ENCODE measurements at places on chromosomes 5 and 9. TPM values are rescaled to one million over a fixed set of nuclear protein-coding genes. Genes with fewer than 3 reads are reported as not detected.

DNA sequence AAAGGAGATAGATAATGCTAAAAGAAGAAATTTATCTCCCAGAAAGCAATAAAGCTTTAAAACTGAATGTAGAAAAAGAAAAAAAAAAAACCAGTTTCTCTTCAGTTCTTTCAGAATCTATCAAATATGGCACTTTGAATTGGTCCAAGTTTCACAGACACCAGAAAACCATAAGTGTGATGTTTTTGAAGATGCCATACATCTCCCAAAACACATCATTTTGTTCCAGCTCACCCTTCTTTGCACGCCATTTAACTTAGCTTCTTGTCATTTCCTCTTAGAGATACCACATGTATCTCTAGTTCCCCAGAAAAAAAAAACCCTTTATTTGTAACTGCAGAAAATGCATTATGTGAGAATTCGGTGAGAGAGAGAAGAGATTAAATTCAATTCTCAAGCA lies 46.1 kb upstream of the MAMDC2 start:
- DNase-seq, result no peak

DNA sequence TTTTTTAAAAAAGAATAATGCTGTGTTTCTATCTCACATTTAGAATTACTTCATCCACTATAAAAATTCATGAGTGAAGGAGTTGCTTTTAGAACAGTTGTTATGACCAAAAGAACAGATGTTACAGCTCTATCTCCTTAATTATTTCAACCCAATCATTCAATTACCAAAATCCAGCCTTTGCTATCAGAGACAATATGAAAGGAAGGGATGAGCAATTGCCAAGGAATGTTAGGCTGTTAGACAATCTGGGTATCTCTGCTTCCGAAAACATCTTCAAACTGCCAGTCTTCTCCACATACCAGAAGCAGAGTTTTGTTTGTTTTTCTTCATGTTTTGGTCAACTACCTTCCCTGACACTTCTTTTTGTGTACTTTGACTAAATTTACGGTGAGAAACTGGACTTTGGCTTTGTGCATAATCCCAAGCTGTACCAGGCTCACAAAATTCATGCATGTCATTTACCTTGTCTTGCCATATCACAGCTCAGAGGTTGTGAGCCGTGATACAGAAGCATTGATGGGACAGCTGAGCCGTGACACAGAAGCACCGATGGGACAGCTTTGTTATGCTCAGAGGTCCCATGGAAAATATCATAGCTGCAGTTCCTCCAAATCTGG lies 405.5 kb downstream of the KIF4B start:
- no peak for DNase-seq

DNA sequence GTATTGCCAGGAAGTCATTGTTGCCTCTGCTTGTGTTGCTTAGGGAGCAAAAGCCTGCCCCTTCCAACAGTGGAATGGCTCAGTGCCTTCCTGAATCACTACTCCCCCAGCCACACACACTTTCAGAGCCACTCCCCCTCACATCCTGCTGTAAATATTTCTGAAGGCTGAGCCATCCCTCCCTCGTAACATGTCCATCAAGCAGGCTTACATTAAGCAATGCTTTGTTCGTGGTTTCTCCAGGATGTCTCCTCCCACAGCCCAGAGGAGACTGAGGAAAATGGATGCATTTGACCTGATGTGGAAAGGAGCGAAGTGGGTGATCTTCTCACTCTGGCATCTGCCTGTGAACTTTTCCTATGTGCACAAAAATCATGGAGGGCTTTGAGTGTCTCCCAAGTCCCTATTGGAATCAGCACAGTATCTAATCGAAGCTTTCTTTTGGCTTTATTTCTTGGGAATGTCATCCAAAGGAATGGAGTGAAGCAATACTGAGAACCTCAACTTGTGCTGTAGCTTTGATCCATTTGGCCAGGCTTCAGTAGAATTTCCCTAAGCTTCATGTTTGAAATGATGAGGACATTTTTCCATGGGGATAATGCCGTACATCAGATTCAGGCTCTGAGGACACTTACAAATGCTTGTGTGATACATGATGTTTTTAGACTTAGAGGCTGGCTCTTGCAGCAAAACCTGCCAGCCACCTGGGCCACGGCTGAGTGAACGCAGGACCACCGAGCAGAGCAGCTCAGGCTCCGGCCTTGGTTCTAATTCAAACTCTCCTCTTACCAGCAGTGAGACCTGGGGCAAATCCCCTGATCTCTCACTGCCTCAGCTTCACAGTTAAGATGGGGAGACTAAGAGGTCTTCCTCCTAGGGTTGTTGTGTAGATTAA lies 389.1 kb downstream of the ENC1 start:
- no peak for DNase-seq

DNA sequence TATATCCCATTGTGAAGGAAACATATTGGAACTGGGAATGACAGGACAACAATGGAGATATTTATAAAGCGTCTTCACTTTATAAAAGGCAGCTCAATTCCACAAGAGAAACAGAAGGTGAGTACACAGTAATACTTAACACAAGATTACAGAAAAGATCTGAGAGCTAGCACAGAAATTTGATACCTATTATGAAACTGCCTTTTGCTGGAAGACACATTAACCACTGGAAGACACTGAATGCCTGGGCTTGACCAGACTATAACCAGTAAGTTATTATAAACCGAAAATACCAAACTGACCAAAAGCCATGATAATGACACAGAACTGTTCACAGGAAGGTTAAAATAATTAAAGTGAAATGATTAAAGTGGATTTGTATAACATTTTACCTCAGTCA lies 195.4 kb downstream of the NR2F1-AS1 start:
- no peak for DNase-seq

GRCh38 chr5:106418196-106418595 lies 1252.5 kb downstream of the EFNA5 start:
- no peak for DNase-seq

DNA sequence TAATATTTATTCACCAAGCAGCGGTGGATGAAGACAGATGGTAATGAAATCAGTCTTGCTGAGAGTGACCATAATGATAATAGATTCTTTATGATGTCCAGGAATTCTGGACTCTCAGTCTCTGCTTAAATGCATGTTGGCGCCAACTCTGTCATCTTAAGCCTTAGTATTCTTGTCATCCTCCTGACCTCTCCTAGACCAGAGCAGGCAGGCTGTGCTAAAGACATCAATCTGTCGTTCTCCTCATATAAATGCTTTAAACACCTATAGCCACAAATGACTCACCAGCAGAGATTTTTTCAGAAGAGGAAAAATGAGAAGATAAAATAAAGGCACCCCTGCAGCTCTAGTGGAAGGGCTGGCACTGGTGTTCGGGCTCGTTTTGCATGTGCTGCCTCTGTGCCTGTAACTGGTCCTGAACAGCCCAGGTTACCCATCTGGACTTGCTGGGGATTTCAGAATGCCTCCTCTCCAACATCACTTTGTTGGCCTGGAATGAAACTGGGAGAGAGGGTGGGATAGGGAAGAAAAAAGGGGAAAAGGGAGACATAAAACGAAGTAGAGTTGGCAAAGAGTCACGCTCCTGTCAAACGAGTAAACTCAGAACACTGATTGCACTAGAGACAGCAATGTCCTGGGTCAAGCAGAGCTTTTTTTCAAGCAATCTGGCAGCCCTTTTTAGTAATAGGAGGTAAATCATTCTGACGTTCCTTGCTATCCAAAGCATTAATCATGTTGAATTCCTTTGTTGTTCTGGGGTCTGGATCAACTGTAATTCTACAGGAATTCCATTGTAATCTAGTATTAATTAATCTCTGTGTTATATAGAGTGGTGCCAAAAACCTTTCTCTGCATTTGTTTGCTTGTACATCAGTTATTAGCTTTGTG lies 195.5 kb upstream of the CLINT1 start:
- DNase-seq, result peak; percentile 17

- DNase-seq, result no peak
Measured at GRCh38 chr5:140996060-140996459, 29.8 kb downstream of the PCDHAC2 start.

DNA sequence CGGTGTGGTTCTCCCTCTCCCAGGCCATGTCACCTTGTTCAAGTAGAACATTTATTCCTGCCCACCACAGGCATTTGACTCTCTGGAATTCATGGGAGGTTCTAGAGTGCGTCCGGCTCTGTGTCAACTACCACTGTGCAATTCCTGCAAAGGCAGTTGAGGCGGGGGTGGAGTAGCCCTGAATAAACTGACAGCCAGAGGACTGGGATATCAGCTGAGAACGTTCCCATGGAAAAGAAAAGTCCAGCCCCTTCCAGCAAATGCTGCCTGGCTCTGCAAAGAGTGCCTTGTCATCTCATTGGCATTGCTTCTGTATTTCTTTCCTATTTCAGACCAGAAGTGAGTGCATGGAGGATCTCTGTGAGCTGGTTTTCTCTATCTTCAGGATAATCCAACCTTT lies 18.9 kb upstream of the MEGF9 start:
- DNase-seq, result peak; percentile 80

GRCh38 chr5:115815006-115815692 lies 1.3 kb downstream of the CDO1 start:
- DNase-seq, result no peak

DNA sequence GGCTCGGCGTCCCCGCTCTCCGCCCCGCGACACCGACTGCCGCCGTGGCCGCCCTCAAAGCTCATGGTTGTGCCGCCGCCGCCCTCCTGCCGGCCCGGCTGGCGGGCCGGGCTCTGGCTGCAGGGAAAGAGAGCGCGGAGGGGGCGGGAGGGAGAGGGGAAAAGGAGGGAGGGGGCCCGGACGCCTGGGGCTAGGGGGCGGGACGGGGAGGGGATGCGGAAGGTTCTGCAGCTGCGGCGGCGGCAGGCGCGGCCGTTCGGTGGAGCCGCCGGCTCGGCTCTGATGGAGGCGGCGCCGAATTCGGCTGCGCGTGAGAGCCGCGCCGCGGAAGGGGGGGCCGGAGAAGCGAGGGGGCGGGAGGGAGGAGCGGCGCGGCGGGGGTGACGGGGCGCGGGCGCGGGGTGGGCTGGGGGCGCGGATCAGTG lies at the start of gene MARCHF11:
Gene MARCHF11, minus strand, starts transcription at position 281 of the 425 bp plus-strand sequence. Its CDS starts 216 bp downstream, at position 65.
- DNase-seq, result peak; percentile 22

GRCh38 chr9:107827884-107828283 lies 338.3 kb upstream of the KLF4 start:
- no peak for DNase-seq

GRCh38 chr5:69136293-69136692 lies 30.7 kb upstream of the CCNB1 start:
- DNase-seq, result no peak

- DNase-seq, result no peak
Measured at GRCh38 chr5:66870708-66871107, 274.5 kb downstream of the MAST4 start.

DNA sequence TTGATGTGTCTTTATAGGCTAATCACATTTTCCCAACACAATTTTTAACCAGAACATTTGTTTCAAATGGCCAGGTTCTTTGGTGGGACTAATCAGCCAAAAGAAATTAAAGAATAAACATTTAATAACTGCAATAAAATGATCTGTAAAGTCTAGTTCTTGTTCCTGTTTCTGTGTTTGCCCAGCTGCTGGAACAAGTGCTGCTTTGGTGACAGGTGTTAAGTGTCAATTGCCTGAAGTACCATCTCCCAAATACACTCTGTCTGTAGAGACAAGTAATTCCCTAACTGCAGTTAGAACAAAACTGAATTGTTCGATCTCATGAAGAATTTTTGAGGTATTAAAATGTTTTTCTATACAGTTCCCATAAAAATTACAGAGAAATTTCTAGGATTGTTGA lies 402.3 kb upstream of the CHD1 start:
- DNase-seq, result no peak

GRCh38 chr5:38867032-38867398 lies 21.2 kb downstream of the OSMR start:
- DNase-seq, result no peak

GRCh38 chr5:170301981-170302652 lies 4.5 kb upstream of the LCP2 start:
- DNase-seq, result no peak

GRCh38 chr9:2570615-2571479 lies 50.7 kb upstream of the VLDLR start:
- DNase-seq, result peak; percentile 93

- DNase-seq, result no peak
Measured at GRCh38 chr5:91632871-91633270, 249.8 kb upstream of the ARRDC3 start.

GRCh38 chr5:133357758-133358157 lies 254.6 kb downstream of the FSTL4 start:
- DNase-seq, result no peak

DNA sequence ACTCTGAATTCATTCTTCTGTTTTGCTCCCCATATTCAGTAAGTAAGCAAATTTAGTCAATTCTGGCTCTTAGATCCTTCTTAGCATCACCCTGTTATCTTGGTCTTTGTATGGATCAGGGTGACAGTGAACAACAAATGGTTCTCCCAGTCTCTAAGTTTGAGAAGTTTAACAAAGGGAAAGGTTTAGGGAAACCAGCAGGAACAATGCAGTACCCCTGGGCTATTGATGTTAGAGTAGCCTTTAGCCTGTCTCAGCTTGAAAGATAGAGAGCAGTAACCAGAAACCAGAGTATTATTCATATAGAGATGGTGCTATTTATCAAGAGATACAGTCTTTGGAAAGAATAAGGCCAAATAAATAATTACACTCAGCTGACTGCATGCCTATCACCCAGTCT lies 241.8 kb downstream of the CDH12 start:
- DNase-seq, result no peak

DNA sequence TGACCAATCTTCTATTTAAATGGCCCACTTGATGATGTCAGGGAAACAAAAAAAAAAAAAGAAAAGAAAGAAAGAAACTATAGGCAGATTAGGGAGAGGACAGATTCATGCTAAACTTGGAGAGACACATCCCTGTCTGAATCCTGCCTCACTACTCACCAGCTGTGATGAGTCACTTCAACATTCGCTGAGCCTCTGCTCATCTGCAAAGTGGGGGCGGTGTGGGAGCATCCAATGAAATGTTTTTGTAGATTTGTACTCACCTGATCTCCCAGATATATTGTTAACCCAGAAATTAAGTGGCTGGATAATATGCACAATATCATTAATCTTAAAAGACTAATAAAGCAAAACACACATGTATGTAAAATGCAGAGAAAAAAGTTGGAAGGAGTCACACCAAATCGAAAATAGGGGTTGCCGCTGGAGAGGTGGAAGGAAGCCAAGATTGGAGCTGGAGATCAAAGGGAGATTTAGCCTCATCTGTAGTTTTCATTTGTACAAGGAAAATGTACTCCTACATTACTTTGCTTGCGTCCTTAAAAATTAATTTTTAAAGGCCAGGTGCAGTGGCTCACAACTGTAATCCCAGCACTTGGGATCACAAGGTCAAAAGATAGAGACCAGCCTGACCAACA lies 17.0 kb upstream of the ERGIC1 start:
- no peak for DNase-seq

DNA sequence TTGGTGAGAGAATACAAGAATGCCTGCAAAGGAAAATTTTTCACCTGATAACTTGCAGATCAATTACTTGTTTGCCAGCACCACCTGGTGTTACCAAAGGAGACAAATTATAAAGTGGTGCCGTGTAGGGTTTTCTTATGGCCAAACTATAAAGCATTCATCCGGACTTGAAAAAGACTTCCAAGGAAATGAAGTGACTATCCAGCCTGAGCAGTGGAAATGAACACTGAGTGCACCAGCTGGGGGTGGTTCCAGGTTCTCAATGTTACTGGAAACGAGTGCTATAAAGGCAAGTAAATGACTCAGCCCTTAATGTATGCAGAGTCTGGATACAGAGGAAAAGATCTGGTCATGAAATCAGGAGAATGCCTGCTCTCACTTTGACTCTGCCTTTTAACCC lies 113.1 kb downstream of the DNAH5 start:
- DNase-seq, result no peak

Gene DOCK8
- total RNA-seq, result 6.5 TPM

Gene EIF4E1B
- not detected for total RNA-seq

Gene IFNB1
- total RNA-seq, result not detected

Gene NRG2
- 4.7 TPM for total RNA-seq

Gene HSPB3
- not detected for total RNA-seq

Gene PLCXD3
- total RNA-seq, result 0.79 TPM

Gene CNTNAP3
- 0.89 TPM for total RNA-seq

Gene C5orf52
- not detected for total RNA-seq

Gene SMIM32
- 0.46 TPM for total RNA-seq

Gene IRX1
- 0.43 TPM for total RNA-seq

Measured in pancreas (tissue), 10 donors.